Activated naive CD8-positive, alpha-beta T cell treated with anti-CD3 and anti-CD28 coated beads, Interleukin-2, amount 50 U/mL, for 24 hours (primary cell): ENCODE measurements at places on chromosomes 3 and 15.

- no peak overlapping the region for H3K4me3 ChIP-seq
- no peak for DNase-seq
- H3K27ac ChIP-seq: no peak overlapping the region
- no peaks in the 10 kb centered on the region for H3K4me1 ChIP-seq
These were observed 114.8 kb downstream of the WDR76 start for GRCh38 chr15:43941555-43941954.

DNA sequence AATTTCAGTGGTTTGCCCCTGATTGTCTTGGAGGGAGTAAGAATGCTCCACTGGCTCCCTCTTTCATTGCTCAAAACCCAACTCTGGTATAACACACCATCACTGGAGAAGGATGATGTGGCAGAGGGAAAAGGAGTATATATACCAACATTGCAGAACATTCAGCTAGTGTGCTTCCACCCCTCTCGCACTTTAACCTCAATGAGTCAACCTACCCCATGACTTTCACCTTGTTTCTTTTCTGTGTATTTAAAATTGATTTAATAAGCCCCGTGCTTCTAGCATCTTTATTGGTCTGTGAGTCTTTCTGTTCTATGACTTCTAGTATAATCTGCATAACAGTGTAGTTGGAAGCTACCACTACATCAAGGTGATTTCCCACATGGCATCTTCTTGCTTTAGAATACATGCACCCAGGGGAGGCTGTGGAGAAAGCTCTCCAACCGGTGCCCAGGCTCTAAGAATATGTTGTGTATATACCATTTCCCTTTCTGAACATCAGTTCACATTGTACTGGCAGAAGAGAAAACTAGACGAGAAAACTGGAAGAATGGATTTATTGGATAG, 595.1 kb upstream of the TGFBR2 start:
- no peak overlapping the region for H3K4me3 ChIP-seq
- no peak for DNase-seq
- H3K27ac ChIP-seq: no peak overlapping the region
- H3K36me3 ChIP-seq: no peaks in the 10 kb centered on the region
- peaks cover 2% of the 10 kb centered on the region for H3K27me3 ChIP-seq

GRCh38 chr3:185313693-185314246, 49.2 kb upstream of the MAP3K13 start:
- H3K27me3 ChIP-seq: peaks cover 3% of the 10 kb centered on the region
- peaks cover 9% of the 10 kb centered on the region for H3K36me3 ChIP-seq
- peaks cover 6% of the 10 kb centered on the region for H3K4me1 ChIP-seq
- H3K27ac ChIP-seq: no peak overlapping the region
- H3K4me3 ChIP-seq: no peak overlapping the region
- DNase-seq: no peak

GRCh38 chr3:171566803-171567422, 106.7 kb upstream of the TNIK start:
- H3K27me3 ChIP-seq: no peaks in the 10 kb centered on the region
- no peak for DNase-seq
- H3K27ac ChIP-seq: no peak overlapping the region
- H3K4me1 ChIP-seq: peaks cover 9% of the 10 kb centered on the region
- H3K4me3 ChIP-seq: no peak overlapping the region

DNA sequence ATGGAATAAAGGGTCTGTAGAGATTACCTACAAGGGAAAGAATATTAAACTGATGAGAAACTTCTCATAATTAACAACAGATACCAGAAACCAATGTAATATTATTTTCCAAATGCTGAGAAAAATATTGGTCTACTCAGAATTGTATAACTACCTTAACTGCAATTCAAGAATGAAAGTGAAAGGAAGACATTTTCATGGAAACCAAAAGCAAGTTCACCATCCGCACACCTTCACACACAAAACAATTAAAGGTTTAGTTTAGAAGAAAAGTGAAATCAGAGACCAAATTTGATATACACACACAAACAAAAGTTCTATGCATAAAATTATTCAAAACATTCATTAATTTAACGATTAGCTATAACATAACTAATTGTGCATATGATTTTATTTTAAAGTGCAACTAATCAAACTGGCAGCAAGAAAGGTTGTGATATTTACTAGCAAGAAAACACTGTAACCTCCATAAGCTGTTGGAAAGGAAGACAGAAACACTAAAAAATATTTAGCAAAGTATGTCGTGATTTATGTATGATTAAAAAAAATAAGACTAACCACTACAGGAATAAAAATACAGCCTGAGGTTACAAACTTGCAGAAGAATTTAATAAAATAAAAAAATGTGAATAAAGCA, 395.5 kb downstream of the FGF12 start:
- no peaks in the 10 kb centered on the region for H3K27me3 ChIP-seq
- no peaks in the 10 kb centered on the region for H3K36me3 ChIP-seq
- no peak for DNase-seq
- no peak overlapping the region for H3K4me3 ChIP-seq
- H3K4me1 ChIP-seq: peaks cover 7% of the 10 kb centered on the region

- no peak for DNase-seq
- H3K4me1 ChIP-seq: no peaks in the 10 kb centered on the region
- no peak overlapping the region for H3K4me3 ChIP-seq
- peaks cover 12% of the 10 kb centered on the region for H3K27me3 ChIP-seq
These were observed 125.0 kb downstream of the PDZRN3 start for GRCh38 chr3:73499787-73500186.

DNA sequence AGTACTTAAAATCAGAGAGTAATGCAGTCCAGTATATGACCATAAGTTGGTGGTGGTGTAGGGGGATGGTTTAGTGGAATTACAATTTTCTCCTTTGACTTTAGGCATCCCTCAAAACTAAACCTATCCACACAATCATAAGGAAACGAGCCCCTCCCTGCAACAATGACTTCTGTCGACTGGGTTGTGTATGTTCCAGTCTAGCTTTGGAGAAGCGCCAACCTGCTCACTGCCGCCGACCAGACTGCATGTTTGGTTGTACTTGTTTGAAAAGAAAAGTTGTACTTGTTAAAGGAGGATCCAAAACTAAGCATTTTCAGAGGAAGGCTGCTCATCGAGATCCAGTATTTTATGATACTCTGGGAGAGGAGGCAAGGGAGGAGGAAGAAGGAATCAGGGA, 52.8 kb downstream of the MGA start:
- H3K4me1 ChIP-seq: no peaks in the 10 kb centered on the region
- H3K27me3 ChIP-seq: no peaks in the 10 kb centered on the region
- no peak overlapping the region for H3K27ac ChIP-seq
- peaks cover 33% of the 10 kb centered on the region for H3K36me3 ChIP-seq
- DNase-seq: no peak

GRCh38 chr3:128112357-128112968, 11.1 kb downstream of the RUVBL1 start:
- H3K27me3 ChIP-seq: no peaks in the 10 kb centered on the region
- peak overlapping the region; percentile 47 for H3K4me3 ChIP-seq
- H3K36me3 ChIP-seq: peaks cover 69% of the 10 kb centered on the region

DNA sequence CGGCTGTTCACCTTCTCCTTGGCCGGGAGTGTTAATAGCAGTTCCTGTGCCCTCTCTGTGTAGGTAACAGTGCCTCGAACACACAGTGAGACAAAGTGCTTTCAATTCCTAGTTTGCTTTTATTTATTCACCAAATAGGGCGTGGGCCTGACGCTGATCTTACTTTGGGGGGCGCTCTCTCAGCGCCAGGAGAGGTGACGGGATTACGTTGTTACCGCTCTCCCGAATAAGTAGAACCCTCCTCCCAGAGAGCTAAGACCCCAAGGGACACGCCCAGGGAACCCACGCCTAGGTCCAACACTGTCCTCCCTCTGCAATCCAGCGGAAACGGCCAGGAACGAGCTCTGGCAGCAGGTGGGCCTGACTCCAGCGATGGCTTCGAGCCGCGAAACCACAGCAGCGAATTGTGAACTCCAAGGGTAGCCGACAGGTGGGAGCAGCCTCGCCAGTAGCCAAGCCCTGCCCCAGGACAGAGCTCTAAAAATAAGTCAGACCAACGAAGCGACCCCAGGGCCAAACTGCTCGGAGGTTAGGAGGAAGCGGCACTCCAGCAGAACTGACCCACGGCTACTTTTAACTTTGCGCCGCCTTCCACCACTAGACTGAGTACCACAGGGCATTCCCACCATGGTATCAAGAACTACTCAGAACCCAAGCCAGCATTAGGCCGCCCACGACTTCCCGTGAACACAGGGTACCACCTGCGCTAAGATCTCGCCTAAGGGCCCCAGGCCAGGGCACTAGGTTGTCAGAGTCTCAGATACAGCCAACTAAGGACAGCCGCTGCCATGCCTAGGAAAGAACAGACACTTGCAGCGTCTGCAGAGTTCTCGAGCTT, 1.6 kb upstream of the SIN3A start:
- peaks cover 4% of the 10 kb centered on the region for H3K36me3 ChIP-seq
- peak; percentile 74 for DNase-seq

GRCh38 chr3:8451696-8452095, 49.9 kb upstream of the LMCD1 start:
- no peak for DNase-seq
- H3K27me3 ChIP-seq: peaks cover 13% of the 10 kb centered on the region
- no peaks in the 10 kb centered on the region for H3K4me1 ChIP-seq
- H3K27ac ChIP-seq: no peak overlapping the region
- no peaks in the 10 kb centered on the region for H3K36me3 ChIP-seq
- H3K4me3 ChIP-seq: no peak overlapping the region

DNA sequence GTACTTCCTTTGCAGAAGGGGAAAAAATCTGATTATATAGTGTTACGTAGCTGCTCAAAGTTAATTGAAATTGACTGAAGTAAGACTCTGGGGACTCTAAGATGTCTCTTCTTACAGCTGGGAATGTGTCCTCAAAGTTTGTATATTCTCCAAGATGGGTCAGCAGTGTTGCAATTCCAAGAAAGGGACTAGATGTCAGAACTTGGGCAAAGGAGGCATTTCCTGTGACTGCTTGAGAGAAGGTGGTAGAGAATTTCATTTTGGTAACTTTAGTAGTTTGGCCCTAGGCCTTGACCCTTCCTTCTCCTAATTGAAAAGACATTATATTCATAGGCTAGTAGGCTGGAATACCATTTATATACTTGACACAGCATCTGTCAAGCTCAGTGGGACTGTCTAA, 33.9 kb downstream of the PTPRG start:
- H3K27me3 ChIP-seq: no peaks in the 10 kb centered on the region
- DNase-seq: no peak
- no peaks in the 10 kb centered on the region for H3K4me1 ChIP-seq
- H3K4me3 ChIP-seq: no peak overlapping the region
- H3K36me3 ChIP-seq: no peaks in the 10 kb centered on the region
- no peak overlapping the region for H3K27ac ChIP-seq

DNA sequence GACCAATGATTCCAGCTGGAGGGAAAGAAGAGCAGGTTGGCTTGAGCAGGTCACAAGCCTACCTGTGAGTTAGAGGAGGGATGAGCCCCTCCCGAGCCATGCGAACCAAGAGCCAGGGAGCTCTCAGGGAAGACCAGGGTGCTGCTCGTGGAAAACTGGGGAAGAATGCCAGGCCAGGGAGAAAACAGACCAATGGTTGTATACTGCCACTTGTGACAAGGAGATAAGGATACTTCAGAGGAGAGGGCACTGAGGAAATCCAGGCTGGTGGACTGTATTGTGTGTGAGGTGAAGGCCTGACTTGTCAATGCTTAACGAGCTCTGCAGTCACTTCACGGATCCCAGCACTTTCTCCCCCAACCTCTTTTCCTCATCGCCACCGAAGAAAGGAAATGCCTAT, 177.7 kb downstream of the SSR3 start:
- no peak overlapping the region for H3K27ac ChIP-seq
- H3K4me1 ChIP-seq: no peaks in the 10 kb centered on the region
- H3K27me3 ChIP-seq: peaks cover 11% of the 10 kb centered on the region
- DNase-seq: no peak
- no peak overlapping the region for H3K4me3 ChIP-seq

DNA sequence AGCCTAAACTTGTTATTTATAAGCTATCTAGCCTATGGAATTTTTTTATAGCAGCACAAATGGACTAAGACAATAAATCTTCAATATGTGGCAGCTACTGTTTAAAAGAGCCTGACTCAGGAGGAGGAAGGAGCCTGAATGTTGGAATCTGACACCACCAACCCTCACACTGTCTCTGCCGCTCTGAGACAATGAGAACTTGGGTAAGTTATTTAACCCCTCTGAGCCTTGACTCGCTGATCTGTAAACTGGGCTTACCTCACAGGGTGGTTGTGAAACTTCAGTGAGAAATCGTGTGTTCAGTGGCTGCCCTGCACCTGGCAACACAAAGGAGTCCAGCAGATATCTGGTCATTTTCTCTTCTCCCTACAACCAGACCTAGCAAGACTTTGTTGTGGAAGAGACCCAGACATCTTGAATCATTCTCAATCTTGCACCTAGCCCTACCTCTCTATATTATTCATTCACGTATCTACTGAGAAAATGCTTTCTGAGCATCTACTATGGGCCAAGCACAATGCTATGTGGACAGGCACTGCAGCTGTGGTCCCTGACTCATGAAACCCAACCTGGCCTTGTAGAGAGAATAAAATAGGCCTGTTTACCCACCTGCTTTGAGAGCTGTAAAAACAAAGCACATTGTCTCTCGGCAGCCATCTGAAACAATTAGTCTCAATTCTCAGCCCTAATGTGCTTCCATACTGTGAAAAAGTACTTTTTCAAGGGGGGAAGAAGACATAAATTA, 81.9 kb upstream of the SLC25A36 start:
- peaks cover 5% of the 10 kb centered on the region for H3K27me3 ChIP-seq
- no peaks in the 10 kb centered on the region for H3K4me1 ChIP-seq
- no peak overlapping the region for H3K4me3 ChIP-seq
- no peak overlapping the region for H3K27ac ChIP-seq
- no peaks in the 10 kb centered on the region for H3K36me3 ChIP-seq

GRCh38 chr3:57283334-57283733, 9.2 kb downstream of the ASB14 start:
- H3K27me3 ChIP-seq: no peaks in the 10 kb centered on the region
- no peak for DNase-seq
- H3K27ac ChIP-seq: no peak overlapping the region
- H3K36me3 ChIP-seq: peaks cover 2% of the 10 kb centered on the region
- H3K4me3 ChIP-seq: no peak overlapping the region

DNA sequence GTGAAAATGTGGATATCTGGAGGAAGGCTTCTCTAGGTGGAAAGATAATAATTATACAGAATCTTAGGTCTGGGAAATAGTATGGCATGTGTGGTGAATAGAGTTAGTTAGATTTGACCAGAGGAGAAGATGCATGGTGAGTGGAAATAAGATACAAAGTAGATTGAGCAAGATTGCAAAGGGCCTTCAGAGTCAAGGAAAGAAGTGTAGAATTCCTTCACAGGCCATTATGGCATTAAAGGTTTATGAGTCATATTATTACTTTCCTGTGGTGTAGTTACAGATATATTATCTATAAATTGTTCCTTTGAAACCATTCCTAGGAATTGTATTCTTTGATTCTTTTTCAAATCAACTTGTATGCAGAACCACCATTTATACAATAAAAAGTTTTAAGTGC, 660.3 kb downstream of the SI start:
- H3K36me3 ChIP-seq: no peaks in the 10 kb centered on the region
- H3K4me3 ChIP-seq: no peak overlapping the region
- H3K4me1 ChIP-seq: no peaks in the 10 kb centered on the region
